Mucosa of gallbladder (tissue), 1 donor: ENCODE measurements at places on chromosomes 6 and 20. TPM values are rescaled to one million over a fixed set of nuclear protein-coding genes. Genes with fewer than 3 reads are reported as not detected.

DNA sequence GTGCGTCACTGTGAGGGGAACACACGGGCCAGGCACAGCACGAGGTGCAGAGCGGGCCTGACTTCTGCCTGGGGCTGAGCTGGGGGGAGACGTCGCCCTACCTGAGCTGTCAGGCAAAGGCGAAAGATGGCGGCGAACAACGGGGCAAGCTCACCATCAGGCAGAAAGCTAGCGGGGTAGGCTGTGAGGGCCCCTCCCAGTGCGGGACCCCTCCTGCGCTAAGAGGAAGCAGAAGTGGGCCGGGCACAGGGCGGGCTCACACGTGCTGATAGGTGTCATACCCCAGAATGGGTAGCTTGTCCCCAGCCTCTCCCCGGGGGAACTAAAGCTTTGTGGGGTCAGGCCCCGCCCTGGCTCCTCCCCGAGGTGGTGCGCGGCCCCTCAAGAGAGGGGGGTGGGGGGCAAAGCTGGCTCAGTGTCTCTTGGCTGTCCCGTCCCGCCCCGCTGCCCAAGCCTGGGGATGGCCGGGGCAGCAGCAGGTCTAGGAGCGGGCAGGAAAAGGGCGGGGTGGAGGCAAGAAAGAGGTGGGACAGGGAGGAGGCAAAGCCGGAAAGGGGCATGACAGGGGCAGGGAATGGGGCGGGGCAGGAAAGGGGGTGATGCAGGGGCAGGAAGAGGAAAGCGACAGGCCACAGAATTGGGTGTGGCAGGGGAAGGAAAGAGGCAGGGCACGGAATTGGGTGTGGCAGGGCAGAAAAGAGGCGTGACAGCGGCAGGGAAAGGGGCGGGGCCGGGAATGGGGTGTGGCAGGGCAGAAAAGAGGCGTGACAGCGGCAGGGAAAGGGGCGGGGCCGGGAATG lies 14.7 kb downstream of the UCKL1 start:
- DNase-seq, result no peak

DNA sequence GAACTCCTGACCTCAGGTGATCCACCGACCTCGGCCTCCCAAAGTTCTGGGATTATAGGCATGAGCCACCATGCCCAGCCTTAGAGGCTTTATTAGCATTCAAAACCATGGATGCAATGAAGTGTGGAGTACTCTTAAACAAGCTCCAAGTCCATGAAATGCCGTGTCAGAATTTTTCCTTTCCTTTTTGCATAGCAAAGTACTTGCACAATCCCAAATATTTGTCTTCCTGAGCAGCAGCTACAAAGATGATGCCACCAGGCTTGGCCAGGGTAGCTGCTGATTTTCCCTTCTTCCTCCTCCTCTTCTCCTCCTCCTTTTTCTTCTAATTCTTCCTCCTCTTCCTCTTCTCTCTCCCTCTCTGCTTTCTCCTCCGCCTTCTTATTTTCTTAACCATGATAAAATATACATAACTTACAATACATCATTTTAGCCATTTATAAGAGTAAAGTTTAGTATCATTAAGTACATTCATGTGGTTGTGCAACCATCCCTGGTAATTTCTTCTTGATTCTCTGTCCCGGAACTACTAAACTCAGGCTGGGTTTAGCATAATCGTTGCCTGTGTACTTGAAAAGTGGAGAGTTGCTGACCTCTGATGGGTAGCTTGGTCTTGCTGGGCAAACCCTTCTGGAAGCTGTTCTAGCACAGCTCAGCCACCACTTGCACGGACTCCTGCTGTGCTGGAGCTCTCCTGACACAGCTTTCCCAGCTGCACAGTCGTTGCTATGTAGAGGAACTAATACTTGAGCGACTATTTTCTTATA lies 20.3 kb downstream of the MUCL3 start:
- DNase-seq, result no peak

DNA sequence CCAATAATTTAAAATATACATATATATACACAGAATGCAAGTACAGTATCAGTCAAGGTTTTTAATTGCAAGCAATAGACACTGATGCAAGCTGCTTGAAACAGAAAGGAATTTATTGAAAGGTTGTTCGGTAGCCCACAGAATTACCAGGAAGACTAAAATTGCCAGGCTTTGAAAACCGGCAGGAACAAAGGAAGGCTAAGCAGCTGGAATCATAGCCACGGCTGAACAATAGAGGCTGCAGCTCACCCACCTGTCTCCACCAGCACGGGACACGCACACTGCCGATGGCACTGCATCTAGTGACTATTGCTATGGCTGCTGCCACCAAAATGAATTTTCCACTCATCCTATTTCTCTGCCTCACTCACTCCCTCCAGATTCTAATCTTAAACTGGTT lies 22.0 kb upstream of the L3MBTL3 start:
- DNase-seq, result no peak

DNA sequence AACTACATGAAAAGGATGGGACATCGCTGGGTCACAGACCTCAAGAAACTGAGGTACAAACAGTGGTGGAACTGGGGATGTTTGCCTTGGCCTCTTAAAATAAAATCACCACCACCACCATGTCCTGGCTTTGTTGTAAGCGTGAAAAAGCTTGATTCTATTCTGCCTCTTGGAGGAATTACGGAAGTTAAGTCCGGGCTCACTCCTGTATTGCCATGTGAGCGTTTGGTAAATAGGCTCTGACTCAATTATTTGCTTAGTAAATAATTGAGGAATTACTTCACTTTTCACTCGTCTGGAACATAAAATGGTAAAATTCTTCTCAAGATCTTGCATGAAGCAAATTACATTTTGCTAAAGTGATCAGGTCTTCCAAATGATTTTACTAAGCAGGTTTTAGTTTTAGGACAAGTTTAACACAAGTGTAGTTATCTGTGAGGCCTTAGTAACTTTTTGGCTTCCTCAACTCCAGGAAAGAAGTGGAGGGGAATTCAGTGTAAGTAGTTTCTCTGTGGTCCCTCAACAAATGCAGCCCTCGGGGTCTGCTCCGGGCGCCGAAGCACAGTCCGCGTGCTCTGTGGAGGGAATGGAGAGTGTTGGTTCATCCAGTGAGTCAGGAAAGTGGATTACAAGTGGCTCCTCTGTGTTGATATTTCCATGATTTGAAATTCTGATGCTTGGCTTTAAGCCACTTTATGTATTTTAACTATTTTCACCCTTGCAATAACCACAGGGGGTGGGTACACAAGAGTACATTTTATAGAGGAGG lies 23.8 kb downstream of the IYD start:
- no peak for DNase-seq

DNA sequence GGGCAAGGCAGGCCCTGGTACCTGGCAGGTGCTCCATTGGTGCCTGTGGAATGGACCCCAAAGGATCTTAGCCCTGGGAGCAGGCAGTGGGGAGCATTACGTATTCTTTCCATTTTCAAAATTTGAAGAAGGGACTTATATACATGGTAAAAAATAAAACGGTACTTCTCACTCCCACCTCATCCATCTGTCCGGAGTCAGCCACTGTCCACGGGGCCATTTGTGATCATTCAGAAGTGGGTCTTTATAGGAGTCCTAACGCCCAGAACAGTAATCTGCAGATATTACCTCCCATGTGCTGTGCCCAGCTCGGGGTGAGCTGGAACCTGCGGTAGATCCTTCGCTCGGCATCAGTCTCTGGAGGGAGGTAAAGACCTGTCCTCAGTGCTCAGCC lies 110.4 kb downstream of the SYCP2 start:
- peak; percentile 5 for DNase-seq

- DNase-seq, result no peak
These were observed 45.9 kb downstream of the TFAP2B start for GRCh38 chr6:50864601-50865000.

DNA sequence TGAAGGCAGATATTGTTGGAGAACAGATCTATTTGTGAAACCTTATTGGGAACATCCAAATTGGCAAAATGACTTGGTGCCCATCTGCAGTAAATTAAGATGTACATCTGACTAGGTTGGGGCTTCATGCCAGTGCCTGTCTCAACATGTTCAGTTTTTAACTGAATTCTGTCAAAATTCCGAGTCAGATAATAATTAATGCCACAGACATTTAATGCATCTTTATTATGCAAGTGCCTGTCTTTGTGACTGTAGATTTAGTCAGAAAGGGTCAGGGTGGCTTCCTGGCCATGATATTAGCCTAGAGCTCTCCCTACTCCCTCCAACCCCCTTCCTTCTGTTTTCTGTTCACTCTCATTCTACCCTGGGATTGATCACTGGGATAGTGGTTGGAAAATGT lies 199.3 kb upstream of the FLRT3 start:
- no peak for DNase-seq

DNA sequence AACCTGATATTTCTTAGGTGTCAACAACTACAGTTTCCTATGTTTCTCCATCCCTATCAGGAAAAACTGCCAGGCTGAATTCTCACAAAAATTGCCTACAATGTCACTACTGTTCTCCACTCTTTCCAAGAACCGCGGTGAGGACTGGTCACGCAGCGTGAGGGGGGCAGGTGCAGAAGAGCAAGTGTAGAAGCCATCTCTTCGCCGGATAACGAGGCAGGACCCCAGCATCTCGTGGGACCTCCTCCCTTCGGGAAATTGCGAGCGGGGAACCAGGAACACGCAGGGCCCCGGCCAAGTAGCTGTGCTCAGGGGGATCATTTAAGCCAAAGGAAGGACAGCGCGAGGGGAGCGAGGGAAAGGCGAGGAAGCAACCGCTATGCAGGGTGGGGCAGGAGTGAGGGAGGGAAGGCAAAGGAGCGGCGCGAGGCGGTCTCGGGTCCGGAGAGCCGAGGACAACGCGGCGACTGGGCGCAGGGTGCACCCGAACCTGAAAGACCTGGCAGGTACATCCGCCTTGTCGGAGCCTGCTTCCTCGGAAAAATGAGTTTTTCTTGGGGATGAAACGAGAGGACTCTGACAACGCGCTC lies 559 bp downstream of the APMAP start:
- DNase-seq, result no peak

- peak; percentile 67 for DNase-seq
These were observed 5.4 kb upstream of the TUBB2A start for GRCh38 chr6:3162565-3163247.

- DNase-seq, result no peak
These were observed 5.3 kb upstream of the FNDC1 start for GRCh38 chr6:159163901-159164370.

DNA sequence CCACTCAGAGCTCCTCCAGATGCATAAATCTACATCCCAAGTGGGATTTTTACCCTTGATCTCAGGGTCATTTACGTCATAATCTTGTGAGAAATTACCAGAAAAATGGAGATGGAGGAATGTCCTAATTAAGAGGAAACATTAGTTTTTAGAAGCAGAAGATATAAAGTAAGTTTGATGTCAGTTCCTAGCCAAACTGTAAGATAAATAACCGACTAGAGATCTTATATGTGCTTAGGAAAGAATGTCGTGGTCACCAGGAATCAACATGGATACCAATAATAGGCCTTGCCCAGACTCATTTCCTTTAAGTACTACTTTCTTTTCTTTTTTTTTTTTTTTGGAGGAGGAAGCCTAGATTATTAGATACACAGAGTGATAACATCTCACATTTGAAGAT lies 186.9 kb downstream of the UTRN start:
- no peak for DNase-seq

GRCh38 chr6:162200945-162201690 lies 526.4 kb downstream of the PRKN start:
- DNase-seq, result no peak

DNA sequence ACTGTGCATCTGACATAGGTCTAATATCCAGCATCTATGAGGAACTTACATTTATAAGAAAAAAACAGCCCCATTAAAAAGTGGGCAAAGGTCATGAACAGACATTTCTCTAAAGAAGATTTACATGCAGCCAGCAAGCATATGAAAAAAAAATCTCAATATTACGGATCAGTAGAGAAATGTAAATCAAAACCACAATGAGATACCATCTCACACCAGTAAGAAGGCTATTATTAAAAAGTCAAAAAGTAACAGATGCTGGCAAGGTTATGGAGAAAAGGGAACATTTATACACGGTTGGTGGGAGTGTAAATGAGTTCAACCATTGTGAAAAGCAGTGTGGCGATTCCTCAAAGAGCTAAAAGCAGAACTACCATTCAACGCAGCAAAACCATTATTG lies 13.1 kb downstream of the METTL24 start:
- no peak for DNase-seq

- no peak for DNase-seq
These were observed 6.5 kb downstream of the SLPI start for GRCh38 chr20:45247865-45248264.

GRCh38 chr6:89146718-89147700 lies 1.2 kb downstream of the PM20D2 start:
- no peak for DNase-seq

DNA sequence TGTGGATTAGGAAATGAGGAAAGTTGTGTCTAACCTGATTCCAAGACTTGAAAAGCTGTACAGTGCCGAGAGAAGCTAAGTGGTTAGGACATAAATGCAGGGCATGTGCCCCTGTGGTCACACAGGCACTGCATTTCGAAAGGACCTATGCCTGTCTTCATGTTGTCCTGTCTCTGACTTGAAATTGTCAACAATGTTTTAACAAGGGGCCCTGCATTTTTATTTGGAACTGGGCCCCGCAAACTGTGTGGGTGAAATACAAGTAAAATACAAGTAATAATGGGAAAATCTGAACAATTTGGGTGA lies 38.8 kb downstream of the MRS2 start:
- DNase-seq, result no peak

DNA sequence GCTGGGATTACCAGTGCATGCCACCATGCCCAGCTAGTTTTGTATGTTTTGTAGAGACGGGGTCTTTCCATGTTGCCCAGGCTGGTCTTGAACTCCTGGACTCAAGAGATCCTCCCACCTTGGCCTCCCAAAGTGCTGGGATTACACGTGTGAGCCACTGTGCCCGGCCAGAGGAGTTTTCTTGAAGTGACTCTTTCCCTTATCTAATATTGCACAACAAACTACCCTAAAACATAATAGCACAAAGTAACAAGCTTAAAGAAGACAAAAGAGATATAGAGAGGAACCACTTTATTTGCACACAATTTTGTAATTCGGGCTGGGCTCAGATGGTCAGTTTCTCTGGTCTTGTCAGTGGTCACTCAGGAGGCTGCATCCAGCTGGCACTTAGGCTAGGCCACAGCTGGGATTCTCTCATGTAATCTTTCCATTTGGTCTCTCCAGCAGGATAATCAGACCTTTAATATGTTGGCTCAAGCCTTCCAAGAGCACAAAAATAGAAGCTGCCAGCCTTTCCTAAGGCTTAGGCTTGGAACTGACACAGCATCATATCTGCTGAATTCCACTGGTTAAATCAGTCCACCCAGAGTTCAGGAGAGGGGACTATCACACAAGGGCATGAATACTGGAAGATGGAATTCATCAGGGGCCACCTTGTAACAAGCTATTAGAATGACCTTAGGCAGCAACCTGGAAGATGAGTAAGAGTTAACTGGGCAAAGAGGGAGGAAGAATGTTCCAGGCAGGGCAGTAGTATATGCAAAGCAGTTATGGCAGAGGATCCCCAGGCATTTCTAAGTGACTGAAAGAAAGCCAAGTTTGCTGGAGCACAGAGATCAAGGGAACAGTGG lies 56.7 kb upstream of the PNRC1 start:
- DNase-seq, result no peak

The DSP gene
- 79.1 TPM for total RNA-seq

The EBF4 gene
- 12.7 TPM for total RNA-seq

The GID8 gene
- total RNA-seq, result 32.9 TPM

The NKAIN2 gene
- 0.29 TPM for total RNA-seq

The HRH3 gene
- total RNA-seq, result not detected

The ZC2HC1B gene
- total RNA-seq, result not detected

The SNAI1 gene
- 3.2 TPM for total RNA-seq

The NOP56 gene
- 82.9 TPM for total RNA-seq

The RPP21 gene
- total RNA-seq, result 42.6 TPM
